Activated naive CD4-positive, alpha-beta T cell treated with anti-CD3 and anti-CD28 coated beads for 36 hours (primary cell): ENCODE measurements at places on chromosomes 5 and 9.

GRCh38 chr9:68896486-68896885 lies 117.4 kb downstream of the PRKACG start:
- DNase-seq = no peak

- DNase-seq = peak; percentile 42
Measured at GRCh38 chr9:87713278-87713987, 12.5 kb upstream of the CTSL start.

GRCh38 chr5:32325062-32325461 lies 12.3 kb upstream of the MTMR12 start:
- no peak for DNase-seq

DNA sequence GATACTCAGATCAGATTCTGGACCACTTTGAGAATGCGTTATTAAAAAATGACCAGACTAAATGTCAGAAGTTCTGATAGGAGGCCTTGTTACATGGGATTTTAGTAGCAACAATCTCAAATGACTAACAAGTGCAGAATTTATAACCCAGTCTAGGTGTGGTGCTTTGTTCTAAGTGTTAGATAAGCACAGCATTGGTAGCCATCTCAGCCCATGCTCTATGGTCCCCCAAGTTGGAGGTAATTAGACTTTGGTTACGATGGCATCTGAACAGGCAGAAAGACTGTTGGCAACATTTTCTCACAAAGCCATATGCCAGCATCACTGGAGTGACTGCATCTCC lies 140.4 kb upstream of the RPS23 start:
- no peak for DNase-seq

DNA sequence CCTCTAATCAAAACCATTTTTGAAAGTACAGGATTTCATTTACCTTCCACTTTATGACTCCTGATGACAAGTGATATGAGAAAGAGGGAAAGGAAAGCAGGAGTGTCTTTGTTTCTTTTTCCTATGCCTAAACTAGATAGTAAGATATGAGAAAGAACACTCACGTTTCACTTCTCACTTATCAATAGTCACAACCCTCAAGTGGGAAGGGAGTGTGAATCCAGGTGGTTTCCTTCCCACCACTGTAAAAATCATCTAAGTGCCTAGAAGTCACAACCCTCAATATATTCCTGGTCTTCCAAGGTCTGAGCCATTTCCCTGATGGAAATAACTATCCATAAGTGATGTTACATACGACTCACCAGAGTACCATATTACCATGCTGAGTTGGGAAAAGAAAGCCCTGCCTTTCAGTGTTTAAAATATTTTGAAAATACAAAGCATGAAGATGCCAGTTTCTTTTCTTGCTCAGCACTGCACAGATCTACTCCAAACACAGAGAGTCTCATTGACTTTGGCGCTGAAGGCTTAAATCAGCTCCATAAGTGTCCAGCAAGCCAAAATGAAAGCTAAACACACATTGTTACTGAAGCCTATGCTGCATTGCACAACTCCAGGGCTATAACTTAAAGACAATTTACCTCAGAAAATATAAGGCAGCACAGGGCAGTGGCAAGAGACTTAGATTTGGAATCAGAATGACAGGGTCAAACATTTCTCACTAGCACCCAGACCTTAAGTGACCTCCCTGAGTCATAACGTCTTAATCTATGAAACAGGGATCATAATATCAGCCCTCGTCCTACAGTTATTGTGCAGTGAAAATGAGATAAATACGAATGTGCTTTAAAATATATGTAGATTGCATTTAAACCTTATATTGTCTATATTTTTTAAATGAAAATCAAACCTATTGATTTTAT lies 301.2 kb downstream of the KIAA0825 start:
- no peak for DNase-seq

GRCh38 chr5:141121563-141121962 lies at the start of gene PCDHB4:
Gene PCDHB4 (plus strand): TSS chr5:141121818. CDS start chr5:141121999, 181 bp downstream.
- DNase-seq = peak; percentile 28

DNA sequence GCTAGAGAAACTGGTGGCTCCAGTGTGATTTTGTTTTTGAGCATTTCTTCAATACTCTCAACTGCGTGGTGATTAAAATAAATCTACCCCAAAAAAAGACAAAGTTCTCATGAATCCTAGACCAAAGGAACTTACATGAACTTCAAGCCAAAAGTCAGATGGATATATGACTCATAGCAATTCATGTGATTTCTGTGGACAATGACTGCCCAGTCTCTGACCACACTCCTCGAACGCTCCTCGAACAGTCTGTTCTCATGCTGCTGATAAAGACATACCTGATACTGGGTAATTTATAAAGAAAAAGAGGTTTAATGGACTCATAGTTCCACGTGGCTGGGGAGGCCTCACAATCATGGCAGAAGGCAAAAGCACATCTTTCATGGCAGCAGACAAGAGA lies 46.4 kb upstream of the CEP78 start:
- no peak for DNase-seq

- peak; percentile 27 for DNase-seq
Measured at GRCh38 chr5:173010021-173010420, 26.4 kb downstream of the ATP6V0E1 start.

DNA sequence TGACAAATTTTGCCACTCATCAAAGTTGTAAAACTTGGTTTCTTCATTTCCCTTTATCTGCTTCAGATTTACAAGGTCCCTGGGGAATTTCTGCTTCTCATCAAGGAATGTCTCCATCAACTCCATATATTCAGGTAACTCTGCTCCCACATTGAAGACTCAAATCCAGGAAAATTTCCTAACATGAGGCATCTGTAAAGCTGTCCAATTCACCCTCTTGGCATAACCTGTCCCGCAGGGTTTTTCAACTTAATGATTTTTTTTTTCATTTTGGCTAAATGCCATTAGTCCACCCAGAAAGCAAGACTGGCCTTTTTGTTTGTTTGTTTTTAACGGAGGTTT lies 50.2 kb upstream of the SLC30A5 start:
- no peak for DNase-seq

DNA sequence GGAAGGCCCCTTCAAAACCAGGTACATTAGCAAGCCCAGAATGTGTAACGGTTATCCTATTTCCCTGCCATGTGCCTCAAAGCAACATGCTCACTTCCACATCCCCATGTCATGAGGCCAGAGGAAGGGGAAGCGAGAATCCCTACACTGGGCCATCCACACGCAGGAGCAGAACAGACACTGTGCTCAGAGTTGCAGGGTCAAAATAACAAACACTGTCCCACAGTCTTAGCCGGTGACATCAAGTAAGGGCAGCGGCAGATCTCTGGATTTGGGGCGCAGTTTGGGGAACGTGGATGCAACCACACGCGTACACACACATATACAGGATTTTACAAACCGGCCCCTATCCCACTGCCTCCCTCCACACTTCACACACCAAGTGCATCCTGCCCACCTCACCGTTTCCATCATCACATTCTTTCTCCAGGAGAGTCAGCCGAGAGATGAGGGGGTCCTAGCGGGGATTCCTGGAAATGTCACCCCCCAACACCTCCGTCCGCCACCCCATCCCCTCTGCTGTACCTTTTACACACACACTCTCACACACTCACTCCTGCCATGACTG lies 776 bp downstream of the APBA1 start:
- no peak for DNase-seq

DNA sequence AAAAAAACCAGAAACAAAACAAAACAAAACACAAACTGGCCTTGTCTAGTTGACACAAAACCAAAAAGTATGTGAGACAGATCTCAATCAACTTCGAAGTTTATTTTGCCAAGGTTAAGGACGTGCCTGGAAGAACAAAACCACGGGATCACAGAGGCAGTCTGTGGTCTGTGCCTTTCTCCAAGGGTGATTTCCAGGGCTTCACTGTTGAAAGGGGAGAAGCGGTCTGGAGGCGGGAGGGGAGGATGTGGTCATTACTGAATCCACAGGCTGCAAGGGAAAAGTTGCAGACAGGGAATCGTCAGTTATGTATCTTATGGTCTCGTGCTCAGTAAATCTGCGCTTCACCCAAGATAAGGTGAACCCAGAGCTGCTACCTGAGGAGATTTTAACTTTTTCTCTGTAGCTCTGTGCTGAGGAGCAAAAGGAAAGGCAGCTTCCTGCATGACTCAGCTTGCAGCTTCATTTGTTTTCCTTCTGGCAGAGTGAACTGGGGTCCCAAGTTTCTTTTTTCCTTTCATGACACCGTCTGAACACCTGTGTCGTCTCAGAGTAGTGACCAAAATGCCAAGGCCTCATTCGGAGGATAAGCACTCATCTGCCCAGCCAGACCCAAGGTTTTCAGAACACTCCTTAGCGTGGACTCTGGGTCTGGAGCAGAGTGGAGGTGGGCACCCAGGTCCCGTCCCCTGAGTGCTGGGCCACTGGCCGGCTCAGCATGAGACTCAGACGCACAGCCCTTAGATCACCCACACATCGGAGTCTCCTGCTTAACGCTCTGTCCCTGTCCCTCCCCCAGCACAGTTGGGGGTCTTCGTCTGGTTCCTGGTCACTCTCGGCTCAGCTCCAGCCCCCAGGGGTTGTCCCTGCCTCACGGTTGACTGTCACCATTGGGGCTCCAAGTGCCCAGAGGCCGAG lies 25.9 kb downstream of the ROPN1L start:
- DNase-seq = no peak

DNA sequence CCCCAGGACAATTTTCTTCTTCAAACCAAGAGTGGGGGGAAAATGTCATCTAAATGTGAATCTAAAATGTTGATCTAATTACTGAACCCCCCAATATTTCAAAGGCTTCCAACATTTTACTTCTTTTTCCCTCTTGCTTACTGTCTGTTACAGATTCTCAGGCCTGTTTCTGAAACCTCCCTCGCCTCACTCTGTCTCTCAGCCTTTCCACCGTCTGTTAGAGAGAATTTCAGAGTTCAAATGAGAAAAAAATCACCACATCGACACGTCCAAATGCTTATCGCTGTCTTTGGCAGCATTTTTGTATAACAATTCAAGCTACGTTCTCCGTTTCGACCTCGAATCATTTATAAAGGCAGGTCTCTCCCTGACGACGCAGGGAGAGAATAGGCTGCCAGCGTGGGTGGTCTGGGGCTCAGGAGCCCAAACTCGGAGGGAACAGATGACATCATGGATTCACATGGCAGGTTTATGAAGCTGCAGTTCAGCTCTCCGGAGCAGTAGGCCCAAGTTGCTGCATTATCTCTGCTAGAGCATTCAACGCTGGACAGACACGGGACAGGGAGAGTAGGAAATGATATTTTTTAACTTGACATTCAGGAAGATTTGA lies 139.8 kb downstream of the GAS1 start:
- no peak for DNase-seq

DNA sequence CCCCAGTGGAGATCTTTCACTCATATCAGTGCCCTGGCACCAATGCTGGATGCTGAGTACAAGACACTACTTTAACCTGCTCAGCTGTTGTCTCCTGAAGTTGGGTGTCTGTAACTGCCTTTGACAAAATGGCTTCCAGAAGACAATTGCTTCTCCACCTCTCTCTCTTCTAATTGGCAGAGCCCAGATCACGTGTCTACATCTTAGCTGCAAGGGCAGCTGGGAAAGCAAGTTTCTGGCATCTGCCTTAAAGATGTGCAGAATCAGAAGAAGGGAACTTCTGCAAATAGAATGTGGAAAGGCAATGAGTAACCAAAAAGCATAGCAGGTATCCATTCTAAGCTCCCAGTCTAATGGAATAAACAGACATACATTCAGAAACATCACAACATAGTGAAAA lies 81.1 kb downstream of the PDZD2 start:
- DNase-seq = no peak
